ENCODE measurements at places on chromosomes 16 and 17.

DNA sequence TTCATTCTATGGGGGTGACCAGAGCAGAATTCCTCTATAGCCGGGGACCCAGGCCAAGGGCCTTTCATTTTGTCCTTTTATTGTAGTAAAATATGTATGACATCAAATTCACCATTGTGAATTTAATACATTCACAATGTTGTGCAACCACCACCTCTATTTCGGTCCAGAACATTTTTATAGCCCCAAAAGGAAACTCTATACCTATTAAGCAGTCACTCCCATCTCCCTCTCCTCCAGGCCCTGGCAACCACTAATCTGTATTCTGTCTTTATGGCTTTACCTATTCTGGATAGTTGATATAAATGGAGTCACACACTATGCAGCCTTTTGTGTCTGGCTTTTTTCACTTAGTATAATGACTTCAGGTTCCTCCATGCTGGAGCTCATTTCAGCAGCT is 9.7 kb upstream of the TNS4 start:
- no peak for DNase-seq

DNA sequence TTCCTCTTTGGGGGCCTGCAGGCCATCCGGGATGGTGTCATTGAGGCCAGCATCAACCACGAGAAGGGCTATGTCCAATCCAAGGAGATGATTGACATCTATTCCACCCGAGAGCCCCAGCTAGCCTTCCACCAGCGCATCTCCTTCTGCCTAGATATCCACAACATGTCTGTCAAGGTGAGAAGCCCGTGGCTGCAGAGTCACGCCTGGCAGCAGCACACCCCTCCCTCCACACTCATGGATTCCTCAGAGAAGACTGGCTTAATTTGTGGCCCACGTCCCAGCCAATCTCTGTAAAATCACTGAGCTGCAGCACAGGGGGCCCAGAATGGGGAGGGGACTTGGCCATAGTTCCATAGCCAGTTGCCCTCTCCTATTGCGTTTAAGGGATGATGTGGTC is 15.6 kb downstream of the PSMD3 start:
- DNase-seq: no peak

DNA sequence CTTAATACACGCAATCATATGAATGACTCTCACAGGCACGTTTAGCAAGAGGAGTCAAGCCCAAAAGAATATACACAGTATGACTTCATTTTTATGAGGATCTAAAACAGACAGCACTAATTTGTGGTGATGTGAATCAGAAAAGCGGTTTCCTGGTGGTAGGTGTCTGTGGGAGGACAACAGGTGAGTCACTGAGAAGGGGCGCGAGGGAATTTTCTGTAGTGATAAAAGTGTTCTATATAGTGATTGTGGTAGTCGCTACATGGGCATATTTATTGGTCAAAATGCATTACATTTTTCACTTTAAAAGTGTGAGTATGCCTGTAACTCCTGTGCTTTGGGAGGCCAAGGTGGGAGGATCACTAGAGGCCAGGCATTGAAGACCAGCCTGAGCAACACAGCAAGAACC is 7.6 kb upstream of the TNRC6A start:
- no peak for DNase-seq

DNA sequence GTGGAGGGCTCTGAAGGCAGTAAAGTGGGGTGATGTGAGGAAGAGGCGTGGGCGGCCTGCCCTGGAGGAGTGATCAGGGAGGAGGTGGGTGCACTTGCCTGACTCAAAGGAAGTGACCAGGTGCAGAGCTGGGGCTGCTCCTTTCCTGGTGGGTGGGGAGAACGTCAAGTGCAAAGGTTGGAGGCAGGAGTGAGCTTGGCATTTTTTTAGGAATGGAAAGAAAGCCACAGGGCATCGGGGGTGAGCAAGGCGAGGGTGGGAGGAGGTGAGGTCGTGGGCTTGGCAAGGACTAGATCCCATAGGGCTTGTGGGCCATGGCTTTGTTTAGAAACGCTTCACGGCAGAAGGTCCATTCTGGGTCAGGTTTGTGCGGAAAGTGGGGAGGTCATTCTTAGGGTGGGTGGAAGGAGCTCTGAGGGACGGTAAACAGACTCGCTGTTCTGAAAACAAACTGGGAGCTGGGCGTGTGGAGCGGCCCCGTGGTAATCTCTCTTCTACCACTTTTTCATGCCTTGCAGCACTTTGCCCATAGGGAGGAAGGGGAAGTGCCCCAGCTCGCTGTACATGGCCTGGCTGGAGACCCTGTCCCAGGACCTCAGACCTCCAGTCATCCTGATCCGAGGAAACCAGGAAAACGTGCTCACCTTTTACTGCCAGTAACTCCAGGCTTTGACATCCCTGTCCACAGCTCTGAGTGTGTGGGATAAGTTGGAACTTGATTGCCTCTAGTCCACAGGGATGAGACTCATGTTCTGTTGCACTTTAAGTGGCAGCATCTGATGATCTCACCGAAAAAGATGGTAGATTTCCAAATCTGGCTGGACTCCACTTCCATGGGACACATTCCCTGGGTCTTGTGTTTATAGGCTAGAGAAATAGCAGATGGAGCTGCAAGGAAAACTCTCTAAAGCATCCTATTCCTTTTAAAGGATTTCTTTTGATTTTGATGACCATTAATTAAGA is 18.9 kb upstream of the HERPUD1 start:
- DNase-seq: no peak

GRCh38 chr16:52383640-52384292 is 163.2 kb downstream of the TOX3 start:
- DNase-seq: no peak
